ENCODE measurements at places on chromosomes 4 and X.

GRCh38 chr4:167079762-167080161 is 154.5 kb downstream of the SPOCK3 start:
- DNase-seq, result no peak

DNA sequence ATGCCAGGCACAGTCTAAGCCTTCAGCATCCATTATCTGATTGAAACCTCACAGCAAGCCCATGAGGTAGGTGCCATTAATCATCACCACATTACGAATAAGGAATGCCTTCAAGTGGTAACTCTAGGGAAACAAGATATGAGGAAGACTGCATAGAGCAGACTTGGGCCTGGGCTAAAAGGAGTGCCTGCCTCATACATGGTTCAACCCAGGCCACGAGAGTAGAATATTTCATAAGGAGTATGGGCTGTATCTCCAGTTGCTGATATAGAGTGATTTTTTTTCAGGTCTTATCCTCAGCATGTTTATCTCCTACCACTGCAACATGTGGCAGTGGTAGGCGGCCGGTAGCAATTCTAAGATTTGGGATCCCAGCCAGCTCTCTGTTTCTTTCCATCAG is 51.7 kb downstream of the ATP11C start:
- DNase-seq, result no peak

GRCh38 chrX:142994988-142995387 is 30.7 kb upstream of the SPANXN4 start:
- DNase-seq, result no peak

DNA sequence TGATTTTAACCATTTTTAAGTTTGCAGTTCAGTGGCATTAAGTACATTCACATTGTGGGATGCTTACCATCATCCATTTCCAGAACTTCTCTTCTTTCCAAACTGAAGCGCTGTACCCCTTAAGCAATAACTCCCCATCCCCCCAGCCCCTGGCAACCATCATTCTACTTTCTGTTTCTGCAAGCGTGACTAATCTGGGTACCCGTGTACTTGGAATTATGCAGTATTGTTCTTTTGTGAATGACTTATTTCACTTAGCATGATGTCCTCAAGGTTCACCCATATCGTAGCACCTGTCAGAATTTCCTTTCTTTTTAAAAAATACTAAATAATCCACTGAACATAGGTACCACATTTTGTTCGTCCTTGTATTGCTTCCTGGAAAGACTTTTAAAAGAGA is 32.9 kb downstream of the USP9X start:
- no peak for DNase-seq

DNA sequence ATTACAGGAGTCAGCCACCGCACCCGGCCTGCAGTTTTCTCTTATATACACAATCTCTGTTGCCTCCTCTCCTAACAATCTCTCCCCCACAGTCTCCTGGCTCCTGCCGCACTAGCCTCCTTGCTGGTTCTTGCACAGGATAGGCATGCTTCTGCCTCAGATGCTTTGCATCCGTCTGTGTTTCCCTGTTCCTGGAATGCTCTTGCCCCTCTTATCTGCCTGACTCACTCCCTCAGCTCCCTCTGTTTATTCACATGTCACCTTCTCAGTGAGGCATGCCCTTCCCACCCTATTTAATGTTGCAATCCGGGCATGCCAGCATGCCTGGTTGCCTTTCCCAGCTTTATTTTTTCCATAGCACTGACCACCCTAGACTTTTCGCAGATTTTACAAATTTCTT is 161.9 kb downstream of the PHF8 start:
- DNase-seq, result no peak
